ENCODE measurements at places on chromosomes 5 and 9.

DNA sequence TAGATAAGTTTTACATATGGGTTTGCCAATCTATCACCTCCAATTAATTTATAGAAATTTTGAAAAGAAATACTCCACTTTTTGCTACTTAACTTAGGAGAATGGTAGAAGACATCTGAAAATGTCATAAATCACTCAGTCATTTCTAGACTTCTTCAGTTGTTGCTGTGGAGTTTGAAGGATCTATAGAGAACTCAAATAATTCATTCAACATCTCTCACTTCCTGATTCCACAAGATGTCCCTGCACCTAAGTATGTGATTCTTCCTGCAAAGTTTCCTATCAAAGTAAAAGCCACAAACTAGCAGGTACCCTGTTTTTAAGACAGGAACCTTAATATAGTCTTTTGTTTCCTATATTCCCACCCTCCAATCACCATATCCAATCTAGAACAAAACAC lies 297.1 kb upstream of the ATP10B start:
- no peak for DNase-seq

- DNase-seq = no peak
Observed at GRCh38 chr9:93505541-93506132, 52.3 kb upstream of the FAM120AOS start.

DNA sequence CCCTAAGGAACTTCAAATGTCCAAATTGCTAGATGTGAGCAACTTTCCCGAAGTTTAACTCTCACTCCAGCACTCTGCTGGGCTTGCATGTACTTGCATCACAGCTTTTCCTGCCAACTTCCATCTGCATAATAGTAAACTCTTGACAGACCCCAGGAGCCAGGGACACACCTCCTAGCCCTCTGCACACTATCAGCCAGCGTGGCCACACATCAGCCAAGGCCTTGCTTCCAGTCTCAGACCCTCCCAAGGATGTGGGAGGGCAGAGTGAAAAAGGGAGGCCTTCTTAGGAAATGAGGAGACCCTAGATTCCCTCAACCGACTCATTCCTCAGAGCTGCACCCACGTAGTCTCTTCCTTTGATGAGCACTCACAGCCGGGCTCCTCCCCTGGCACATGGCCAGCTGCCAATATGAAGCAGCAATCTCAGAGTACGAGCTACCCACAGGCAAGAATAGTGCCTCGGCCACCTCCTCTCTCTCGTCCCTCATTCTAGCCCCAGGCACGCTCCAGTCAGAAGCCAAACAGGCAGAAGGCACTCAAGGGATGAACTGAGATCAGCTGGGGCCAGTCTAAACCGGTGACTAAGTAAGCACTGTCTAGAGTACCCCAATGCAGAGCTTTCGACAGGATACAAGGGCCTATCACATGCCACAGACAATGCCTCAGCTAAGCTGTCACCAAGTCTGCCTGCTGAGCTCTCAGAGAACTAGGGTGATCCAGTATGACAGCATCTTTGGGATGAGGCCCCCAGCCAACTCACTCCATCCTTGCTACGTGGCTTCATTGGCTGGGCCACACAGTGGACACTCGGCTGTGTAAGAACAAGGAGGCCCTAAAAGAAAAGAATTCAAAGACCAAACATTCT lies 2.3 kb downstream of the P4HA2 start:
- peak; percentile 94 for DNase-seq

DNA sequence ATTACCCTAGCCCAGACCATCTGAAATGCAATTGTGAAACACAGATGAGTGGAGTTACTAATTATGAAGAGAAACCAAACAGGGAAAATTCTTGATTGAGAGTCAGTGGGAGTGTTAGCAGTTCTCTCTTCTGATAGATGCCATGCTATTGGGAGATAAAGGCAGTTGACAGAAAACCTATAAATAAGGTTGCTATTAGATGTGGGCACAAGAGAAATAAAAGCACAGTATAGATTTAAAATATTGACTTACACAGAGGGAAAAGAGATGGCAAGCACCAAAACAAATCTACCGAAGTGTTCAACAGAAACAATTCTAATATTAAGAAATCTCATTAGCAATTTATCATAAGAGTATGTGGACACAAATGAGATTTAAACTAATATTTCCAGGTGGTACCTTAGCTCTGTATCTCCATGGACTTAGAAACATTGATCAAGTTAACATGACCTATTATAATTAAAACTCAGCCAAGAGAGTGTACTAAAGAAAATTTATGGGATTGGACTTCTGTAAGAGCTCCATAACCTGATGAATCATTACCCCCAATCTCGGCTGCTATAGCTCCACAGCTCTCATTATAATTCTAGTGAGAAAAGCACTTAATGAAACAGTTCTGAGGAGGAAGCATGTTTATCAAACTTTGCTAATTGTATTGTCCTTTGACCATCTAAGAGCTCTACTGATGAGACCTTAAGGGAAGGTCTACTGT lies 665.0 kb upstream of the RIOK2 start:
- DNase-seq = no peak

DNA sequence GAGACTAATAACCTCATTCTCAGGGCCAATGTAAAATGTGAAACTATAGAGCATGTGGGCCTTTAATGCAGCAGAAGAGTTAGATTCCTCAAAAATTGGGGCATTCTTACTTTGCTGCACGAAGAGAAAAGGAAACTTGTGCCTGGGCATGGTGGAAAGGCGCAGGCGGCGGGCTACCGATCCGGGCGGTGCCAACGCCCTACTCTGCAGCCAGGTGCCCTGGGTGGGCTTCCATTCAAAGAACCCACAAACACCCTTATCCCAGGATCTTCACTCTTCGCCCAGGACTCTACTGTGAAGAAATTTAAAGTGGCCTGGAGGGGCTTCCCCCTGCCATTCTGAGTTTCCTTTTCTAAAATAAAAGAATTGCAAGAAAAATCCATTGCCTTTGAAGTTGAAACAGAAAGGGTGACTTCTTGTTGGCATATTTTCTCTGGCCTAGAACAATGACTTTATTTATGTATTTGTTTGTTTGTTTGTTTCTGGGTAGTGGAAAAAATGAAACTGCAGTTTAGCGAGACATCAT lies 124.9 kb downstream of the TMEM161B start:
- no peak for DNase-seq

- DNase-seq = no peak
Observed at GRCh38 chr9:131187957-131188356, 62.6 kb downstream of the NUP214 start.

- no peak for DNase-seq
Observed at GRCh38 chr5:1292139-1292538, 2.7 kb downstream of the TERT start.

DNA sequence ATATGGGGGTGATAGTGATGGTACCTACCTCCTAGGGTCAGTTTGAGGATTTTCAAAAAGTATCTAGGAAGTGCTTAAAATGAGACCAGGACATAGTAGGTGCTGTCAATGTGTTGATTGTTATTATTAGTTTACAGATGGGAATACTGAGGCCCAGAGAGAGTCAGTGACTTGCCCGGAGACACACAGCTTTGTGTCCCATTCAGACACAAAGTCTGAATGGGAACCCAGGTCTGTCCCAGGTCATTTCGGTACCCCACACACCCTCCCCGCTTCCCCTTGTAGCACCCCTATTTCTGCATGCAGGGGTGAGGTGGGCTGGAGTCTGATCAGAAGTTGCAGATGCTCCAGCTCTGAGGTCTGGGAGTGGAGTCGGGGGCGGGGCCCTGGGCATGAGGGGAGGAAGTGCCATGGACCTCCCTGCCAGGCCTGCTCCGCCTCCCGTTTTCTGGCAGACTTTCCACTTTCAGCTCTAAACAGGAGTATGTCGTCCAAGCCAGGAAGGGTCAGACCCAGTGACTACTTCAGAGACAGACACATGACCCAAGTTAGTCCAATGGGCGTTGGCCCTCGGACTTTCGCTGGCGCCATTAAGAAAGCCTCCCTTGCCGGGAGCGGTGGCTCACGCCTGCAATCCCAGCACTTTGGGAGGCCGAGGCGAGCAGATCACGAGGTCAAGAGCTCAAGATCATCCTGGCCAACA lies 3.2 kb upstream of the DBN1 start:
- DNase-seq = no peak

DNA sequence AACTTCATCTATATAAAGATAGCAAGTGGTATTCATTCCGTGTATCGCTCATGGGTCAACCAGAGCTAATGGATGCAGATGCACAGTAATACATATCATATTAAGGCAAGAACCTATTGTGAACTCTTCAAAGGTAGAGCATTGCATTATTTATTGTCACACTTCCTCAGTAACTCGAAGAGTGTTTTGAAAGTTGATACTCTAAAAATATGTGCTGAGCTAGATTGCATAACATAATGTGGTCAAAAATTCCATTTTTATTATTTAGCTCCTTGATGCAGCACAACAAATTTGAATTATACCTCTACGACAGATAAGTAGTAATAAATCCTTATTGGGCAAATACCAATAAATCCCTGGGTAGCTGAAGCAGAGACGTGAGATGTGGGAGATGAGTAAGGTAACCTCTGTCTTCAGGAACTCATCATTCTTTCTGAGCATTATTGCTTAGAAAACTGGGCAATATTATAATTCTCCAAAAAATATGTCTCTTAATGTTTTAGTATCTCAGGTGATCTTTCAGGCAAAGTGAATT lies 70.3 kb downstream of the CDH18 start:
- DNase-seq = no peak

GRCh38 chr9:125538092-125538473 lies 168.9 kb downstream of the MAPKAP1 start:
- DNase-seq = peak; percentile 84

- DNase-seq = peak; percentile 92
Observed at GRCh38 chr5:167057665-167058064, 1233.8 kb upstream of the WWC1 start.

DNA sequence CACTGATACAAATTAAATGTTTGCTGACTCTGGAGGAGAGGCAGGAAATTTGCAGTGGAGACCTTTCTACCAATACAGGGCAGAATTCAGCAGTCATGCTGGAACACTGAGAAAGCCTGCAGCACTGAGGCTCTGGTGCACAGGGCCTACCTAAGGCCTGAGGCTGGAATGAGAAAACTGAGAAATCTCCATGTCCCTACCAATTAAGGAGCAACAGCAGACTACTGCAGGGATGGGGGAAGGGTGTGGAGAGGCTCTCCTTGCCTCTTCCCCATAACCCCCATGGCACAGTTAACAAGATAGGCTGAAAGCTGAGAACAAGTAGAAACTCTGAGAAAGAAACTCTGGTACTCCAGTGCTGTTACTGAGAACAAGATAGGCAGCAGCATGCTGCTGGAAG lies 10.5 kb downstream of the FBXO4 start:
- no peak for DNase-seq

DNA sequence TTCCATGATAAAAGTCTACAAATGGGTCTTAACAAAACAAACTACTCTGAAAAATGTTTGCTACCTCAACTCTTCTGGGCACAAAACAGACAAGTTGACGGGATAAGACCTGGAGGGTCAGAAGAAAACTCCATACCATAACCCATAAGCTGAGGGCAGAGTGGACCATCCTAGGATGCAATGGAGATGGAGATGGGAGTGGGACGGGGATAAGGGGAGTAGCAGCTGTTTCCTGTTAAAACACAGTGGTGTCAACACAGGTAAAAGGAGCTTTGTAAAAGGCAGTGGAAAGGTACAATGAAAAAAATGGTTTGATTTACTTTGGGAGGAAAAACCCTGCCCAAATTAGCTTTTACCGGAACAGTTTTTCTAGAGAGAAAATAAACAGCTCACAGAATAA lies 41.6 kb downstream of the CEMIP2 start:
- DNase-seq = no peak
